ENCODE measurements at places on chromosomes 11 and 22. TPM values are rescaled to one million over a fixed set of nuclear protein-coding genes. Genes with fewer than 3 reads are reported as not detected.
A peak's percentile ranks its signal among the peaks of the same experiment; 100 is the strongest.

GRCh38 chr22:27989758-27990450, 70.8 kb upstream of the PITPNB start:
- no peak for DNase-seq

The SLC6A5 gene
- polyA plus RNA-seq: not detected

The MMP8 gene
- polyA plus RNA-seq: 0.12 TPM

The HDHD5 gene
- 34.1 TPM for polyA plus RNA-seq

GRCh38 chr11:2210366-2211112, 38.9 kb upstream of the TH start:
- DNase-seq: no peak

DNA sequence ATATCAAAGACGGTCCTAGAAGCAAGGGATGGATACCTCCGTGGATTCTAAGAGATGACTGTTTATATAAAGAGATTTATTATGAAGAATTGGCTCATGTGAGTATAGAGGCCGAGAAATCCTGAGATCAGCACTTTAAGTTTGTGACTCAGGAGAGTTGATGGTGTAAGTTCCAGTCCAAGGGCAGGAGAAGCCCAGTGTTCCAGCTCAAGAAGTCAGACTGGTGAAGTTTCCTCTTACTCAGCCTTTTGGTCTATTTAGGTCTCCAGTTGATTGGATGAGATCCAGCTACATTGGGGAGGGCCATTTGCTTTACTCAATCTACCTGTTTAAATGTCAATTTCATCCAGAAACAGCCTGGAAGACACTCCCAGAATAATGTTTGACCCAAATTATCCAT, 45.1 kb downstream of the TSPAN18 start:
- DNase-seq: no peak

- DNase-seq: no peak
Measured at GRCh38 chr11:74777038-74777437, 28.4 kb downstream of the RNF169 start.

- DNase-seq: peak; percentile 65
Measured at GRCh38 chr22:50274311-50274710, 4.1 kb upstream of the MAPK11 start.

GRCh38 chr11:104918113-104918824, 20.0 kb upstream of the CASP12 start:
- peak; percentile 68 for DNase-seq

- no peak for DNase-seq
Measured at GRCh38 chr11:103433386-103434072, 324.3 kb downstream of the DYNC2H1 start.

The PDE3B gene
- polyA plus RNA-seq: 30.3 TPM

GRCh38 chr11:121669422-121669821, 216.7 kb upstream of the SORL1-AS1 start:
- DNase-seq: no peak

- DNase-seq: no peak
Measured at GRCh38 chr22:49965091-49966040, 4.8 kb downstream of the PIM3 start.

The SLC22A8 gene
- polyA plus RNA-seq: 0.54 TPM

DNA sequence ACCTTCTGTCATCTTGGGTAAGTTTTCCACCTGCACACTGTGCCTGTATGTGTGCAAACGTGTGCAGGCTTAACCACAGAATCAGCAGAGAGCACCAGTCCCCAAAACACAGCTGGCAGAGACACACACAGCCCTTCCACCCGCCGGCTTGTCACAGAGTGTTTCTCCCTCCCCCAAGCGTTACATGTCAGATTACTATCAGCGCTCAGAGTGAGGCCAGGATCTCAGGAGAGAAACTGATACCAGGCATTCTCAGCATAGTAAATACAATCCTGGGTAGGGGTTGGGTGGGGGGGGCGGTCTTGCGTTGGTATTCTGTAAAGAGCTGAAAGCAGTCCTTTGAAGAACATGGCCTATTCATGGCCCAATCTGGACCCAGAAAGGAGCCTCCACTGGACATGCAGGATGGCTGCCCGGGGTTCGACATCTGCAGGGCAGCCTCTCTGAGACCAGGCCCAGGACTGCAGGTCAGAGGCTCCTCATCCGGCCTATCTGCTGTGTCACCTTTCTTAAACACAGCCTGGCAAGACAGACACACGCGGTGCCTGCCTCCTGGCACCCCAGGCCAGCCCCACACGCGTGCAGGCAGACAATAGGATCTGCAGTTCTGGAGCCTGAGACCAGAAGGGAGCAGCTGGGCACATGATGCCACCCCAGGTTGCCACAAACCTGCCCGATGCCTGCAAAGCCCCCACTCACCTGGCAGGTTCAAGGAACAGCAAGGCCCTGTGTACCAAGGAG, 1.7 kb downstream of the OSBPL5 start:
- DNase-seq: no peak

DNA sequence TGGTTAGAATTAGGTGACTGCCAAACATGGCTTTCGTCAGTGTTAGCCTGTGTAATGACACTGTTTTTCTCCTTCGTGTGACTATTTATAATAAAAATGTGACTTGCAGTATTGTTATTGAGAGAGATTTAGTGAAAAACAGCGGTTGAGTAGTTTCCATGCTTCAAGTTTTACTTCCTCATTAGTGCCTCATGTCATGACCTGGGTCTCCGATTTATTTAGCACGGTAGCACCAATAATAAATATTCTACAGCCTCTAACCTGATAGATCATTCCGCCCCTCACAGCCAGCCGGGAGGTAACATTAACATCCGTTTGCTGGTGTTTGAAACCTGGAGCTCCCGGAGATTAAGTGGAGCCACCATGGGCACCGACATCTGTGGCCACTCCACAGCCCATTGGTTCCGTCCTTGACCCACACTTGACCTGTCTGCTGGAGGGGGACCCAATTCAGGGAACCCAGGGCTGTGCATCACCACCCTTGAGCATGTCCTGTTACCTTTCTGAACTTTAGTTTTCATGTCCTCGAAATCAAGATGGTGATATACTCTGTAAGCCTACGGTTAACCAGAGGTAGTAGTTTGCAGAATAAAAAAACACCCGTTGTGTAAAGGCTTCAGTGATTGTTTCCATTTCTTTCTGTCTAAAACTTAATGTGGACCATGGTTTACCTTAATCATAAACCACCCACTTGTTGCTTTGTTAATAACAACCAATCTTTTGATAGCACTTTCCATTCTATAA, 104.1 kb downstream of the ATXN10 start:
- no peak for DNase-seq

DNA sequence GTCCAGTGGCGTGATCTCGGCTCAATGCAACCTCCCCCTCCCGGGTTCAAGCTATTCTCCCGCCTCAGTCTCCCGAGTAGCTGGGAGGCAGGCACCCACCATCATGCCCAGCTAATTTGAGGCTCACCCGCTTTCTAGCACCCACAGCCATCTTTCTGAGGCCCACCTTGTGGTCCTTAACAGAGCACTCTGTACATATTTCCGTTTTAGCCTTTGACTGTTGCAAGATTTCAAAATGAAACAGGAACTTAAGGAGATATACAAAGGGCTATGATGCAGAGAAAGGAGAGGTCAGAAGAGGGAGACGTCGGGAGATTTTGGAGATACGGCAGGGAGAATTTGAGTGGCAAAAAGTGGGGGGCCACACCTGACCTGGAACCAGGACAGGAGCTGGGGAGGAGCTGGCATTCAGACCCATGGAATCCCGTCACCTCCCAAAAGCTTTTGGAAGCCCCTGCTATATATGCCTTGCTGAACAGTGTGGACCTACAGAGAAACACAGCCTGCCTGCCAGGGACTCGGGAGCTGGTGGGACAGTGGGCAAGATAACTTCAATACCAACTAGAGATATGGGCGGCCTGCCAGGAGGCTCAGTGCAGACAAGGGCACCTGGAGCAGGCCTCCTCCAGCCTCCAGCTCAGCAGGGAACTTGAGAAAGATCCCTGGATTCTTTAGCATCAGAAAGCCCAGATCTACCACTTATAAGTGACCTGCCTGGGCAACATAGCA, 8.0 kb upstream of the CLCF1 start:
- no peak for DNase-seq

DNA sequence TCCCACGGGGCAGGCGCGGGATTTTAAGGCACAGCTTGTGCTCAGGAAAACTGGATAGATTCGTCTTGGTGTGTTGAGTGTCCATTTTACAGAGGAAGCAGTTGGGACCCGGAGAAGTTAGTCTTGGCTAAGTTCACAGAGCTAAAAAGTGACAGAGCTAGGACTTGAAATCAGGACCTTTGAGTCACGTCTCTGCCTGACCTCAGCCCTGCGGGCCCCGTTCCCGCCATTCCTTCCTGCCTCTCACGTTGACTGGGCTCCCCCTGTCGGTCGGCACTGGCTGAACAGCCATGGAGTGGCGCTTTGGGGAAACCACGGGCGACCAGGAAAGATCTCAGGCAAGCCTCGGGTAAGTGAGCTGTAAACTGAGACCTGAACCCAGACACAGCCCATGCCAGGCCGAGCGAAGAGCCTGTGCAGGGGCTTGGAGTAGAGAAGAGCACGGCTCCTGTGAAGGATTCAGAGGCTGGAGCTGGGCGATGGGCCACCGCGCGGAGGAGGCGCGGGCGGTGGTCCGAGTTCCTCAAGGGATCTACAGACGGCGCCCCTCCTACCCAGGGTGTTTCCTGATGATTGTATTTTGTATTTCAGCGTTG, 54.1 kb downstream of the WNT11 start:
- DNase-seq: peak; percentile 95

- DNase-seq: no peak
Measured at GRCh38 chr11:69874984-69875624, 55.9 kb upstream of the FGF3 start.

Measured in left lung (tissue), 14 donors.